ENCODE measurements at places on chromosomes 7 and 10.

- DNase-seq, result peak; percentile 65
Observed at GRCh38 chr10:13956826-13957225, 370.1 kb downstream of the PRPF18 start.

- DNase-seq, result no peak
Observed at GRCh38 chr10:68109331-68109730, at the start of gene MYPN. MYPN (plus strand) TSS chr10:68109488; CDS start chr10:68121439, 11,951 bp downstream.

- DNase-seq, result no peak
Observed at GRCh38 chr10:25493122-25493893, 318.5 kb downstream of the GPR158 start.

DNA sequence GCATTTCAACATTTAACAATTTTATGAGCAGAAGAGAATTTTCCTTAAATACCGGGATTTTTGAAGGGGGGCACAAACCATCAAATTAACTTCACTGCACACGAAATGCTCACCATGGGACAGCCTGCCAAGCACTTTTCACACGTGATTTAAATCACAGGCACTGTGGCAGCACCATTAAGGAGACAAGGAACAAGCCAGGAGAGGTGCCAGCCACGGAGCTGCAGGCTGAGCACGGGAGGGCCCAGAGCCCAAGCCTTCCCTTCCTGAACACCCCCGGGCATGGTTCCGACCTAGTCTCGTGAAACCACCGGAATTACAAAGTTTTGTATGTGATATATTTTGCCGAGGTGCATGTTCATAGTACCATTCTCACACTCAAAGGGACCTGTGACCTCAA lies 13.4 kb downstream of the PITRM1 start:
- DNase-seq, result no peak

DNA sequence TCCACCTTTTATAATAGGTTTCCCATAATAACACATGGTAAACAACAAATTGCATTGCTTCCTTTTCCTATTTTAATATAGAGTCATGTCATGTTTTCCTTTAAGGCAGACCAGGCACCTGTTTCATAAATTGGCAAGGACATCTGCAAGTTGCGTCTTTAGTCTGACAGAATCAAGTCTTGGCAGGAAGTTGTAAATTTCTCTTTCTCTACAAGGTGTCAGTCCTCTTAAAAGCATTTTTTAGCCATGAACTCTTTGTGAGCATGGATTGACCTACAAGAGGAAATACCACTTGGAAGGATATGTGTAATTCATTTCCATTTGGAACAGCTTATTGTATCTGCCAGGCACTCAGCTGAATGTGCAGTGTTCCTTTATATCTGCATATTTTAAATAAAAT lies 176.8 kb downstream of the PRKG1 start:
- no peak for DNase-seq

DNA sequence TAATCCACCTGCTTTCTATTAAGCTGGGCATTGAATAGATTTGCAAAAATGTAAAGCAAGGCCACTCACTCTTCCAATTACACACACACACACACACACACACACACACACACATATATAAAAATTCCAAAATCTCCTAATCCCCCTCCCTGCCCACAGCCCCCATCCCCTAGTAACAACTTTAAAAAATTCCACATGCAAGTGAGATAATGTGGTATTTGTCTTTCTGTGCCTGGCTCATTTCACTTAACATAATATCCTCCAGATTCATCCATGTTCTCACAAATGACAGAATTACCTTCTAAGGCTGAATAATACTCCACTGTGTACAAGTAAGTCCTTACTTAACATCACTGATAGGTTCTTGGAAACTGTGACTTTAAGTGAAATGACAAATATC lies 24.2 kb downstream of the SH2D4B start:
- no peak for DNase-seq

- DNase-seq, result no peak
Observed at GRCh38 chr7:45223728-45224630, 66.4 kb downstream of the RAMP3 start.

- DNase-seq, result no peak
Observed at GRCh38 chr7:22730921-22731654, 4.1 kb downstream of the IL6 start.

DNA sequence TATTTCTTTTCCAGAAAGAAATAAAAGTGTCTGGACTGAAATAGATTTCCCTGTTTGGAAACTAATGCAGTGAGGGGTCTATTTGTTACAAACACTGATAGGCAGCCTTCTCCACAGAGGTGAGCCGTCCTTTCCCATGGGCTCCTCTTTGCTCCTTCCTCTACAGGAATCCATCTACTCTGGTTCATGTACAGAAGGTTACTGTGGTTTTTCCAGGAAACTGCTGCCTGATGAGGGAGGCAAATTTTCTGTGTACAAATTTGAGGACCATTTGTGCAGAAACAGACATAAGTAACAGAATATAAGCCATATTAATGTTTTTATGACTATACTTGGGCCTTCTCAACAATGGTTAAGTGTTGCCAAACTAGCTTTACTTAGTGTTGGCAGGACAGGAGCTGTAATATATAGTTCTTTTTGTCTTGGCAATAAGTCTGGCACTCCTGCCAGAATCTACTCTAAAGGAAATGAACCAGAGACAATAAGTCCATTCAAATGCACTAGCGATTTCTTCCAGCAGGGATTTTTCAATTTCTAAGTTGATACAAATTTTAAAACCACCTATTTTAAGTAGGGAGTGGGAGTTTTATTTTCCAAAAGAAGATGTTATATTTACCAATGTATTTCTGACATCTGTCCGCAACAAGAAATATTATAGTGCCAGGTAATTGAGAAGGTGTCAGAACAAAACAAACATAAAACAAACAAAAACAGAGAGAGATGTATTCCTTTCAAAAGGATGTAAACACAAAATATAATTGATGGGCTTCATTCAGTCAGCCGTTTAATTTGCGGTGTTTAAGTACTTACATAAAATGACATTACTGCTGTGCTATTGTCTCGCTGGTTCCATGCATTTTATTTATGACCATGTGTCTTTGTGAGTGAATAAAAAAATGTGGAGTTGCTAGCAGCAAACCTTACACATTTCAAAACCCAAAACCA lies 91.0 kb upstream of the NFE2L3 start:
- DNase-seq, result no peak

- DNase-seq, result no peak
Observed at GRCh38 chr7:94043299-94043698, 39.1 kb upstream of the BET1 start.

- DNase-seq, result no peak
Observed at GRCh38 chr7:73774923-73775322, 4.9 kb upstream of the CLDN3 start.

DNA sequence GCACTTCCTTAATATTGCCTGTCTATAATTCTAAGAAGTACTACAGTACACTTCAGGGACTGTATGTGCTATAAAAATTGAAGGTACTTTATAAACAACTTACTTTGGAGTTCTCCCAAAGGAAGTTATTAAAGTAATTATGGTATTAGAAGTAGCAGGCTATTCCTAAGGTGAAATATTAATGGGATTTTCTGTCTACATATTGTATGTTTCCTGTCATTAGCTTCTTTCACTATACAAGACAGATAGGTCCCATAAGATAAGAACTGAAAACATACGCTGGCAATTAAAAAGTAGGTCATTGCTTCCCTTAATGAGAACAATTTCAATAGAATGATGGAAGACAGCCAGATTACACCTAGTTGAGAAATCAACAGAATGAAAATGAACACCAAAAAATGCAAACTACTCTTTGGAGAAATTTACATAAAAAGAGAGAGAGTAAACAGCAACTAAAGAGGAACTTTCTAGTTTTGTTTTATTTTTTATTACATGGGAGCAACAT lies 147.0 kb downstream of the HBP1 start:
- DNase-seq, result no peak
